Nephron progenitor cell (in vitro differentiated cells): ENCODE measurements at places on chromosomes 4 and X.
A peak's percentile ranks its signal among the peaks of the same experiment; 100 is the strongest.

DNA sequence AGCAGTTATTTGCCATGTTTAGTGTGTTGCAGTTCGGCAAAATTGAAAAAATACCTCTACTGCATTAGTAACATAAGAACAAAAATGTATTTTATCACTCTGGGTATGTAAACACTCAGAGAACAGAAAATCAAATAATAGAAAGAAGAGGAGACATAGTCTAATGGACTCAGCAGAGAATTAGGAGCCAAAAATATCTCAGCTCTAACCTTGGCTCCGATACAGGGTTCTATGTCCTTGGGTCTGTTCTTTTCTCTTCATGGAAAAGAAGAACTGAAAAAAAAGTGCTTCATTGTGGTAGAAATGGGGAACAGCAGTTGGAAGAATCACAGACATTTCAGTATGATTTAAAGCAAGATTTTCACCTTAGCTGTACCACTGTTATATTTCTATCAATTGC, 240.5 kb upstream of the CXXC4 start:
- H3K27me3 ChIP-seq, result no peaks in the 10 kb centered on the region
- H3K4me3 ChIP-seq, result no peak overlapping the region
- no peak for DNase-seq

GRCh38 chrX:47568656-47569295, 7.8 kb downstream of the ARAF start:
- H3K36me3 ChIP-seq, result peaks cover 56% of the 10 kb centered on the region
- H3K4me1 ChIP-seq, result peaks cover 30% of the 10 kb centered on the region
- no peak overlapping the region for H3K27ac ChIP-seq
- DNase-seq, result peak; percentile 24
- H3K4me3 ChIP-seq, result no peak overlapping the region

GRCh38 chrX:150849486-150849885, 49.0 kb downstream of the CD99L2 start:
- peaks cover 30% of the 10 kb centered on the region for H3K36me3 ChIP-seq
- H3K27ac ChIP-seq, result no peak overlapping the region
- H3K4me3 ChIP-seq, result no peak overlapping the region
- peaks cover 31% of the 10 kb centered on the region for H3K4me1 ChIP-seq
- no peak for DNase-seq

- H3K36me3 ChIP-seq, result no peaks in the 10 kb centered on the region
- peaks cover 5% of the 10 kb centered on the region for H3K27me3 ChIP-seq
- no peak overlapping the region for H3K27ac ChIP-seq
- DNase-seq, result no peak
- peaks cover 14% of the 10 kb centered on the region for H3K4me1 ChIP-seq
Observed at GRCh38 chr4:54513204-54513603, 144.6 kb upstream of the KIT start.

DNA sequence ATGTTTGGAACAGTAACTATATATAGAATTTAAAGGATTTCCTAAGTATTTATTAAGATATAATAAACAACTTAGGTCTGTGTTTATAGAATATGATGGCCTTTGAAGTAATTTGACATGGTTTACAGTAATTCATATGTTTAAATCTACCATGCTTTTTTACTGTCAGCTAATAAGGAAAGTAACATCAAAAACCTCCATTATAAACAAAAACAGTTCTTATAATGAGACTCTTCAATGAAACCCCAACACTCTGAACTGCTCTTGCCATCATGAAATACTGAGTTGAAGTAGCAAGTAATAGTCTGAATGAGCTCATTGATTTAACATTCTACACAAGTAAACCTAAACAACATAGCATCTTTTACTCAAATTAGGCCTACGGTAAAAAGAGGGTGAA, 1236.5 kb downstream of the FSTL5 start:
- no peak overlapping the region for H3K27ac ChIP-seq
- no peak overlapping the region for H3K4me3 ChIP-seq
- no peaks in the 10 kb centered on the region for H3K4me1 ChIP-seq
- DNase-seq, result no peak

GRCh38 chr4:86043755-86044592, 315.9 kb downstream of the MAPK10 start:
- H3K27me3 ChIP-seq, result no peaks in the 10 kb centered on the region
- no peak overlapping the region for H3K4me3 ChIP-seq
- peak; percentile 31 for DNase-seq
- peaks cover 19% of the 10 kb centered on the region for H3K36me3 ChIP-seq

- H3K36me3 ChIP-seq, result peaks cover 13% of the 10 kb centered on the region
- peaks cover 57% of the 10 kb centered on the region for H3K4me1 ChIP-seq
- DNase-seq, result no peak
- no peak overlapping the region for H3K4me3 ChIP-seq
Observed at GRCh38 chr4:151665022-151665784, 95.6 kb downstream of the GATB start.

DNA sequence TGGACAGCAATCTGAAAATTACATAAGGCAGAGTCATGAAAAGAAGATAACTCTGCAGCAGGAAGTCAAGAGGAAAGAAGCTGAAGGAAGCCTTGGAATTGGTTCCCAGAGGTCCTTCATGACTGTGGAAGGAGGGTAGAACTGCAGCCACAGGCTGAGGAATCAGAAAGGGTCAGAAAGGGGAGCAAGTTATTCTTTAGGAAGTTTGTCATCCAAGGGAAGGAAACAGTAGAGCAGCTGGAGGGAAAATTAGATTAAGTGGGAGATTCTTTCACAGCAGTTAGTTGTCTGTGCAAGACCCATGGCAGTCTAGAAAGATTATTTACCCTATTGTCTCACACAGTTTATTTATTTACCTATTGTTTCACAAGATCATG, 9.3 kb upstream of the ADH1C start:
- peaks cover 5% of the 10 kb centered on the region for H3K27me3 ChIP-seq
- H3K4me1 ChIP-seq, result no peaks in the 10 kb centered on the region
- H3K27ac ChIP-seq, result no peak overlapping the region
- no peak overlapping the region for H3K4me3 ChIP-seq
- DNase-seq, result no peak

DNA sequence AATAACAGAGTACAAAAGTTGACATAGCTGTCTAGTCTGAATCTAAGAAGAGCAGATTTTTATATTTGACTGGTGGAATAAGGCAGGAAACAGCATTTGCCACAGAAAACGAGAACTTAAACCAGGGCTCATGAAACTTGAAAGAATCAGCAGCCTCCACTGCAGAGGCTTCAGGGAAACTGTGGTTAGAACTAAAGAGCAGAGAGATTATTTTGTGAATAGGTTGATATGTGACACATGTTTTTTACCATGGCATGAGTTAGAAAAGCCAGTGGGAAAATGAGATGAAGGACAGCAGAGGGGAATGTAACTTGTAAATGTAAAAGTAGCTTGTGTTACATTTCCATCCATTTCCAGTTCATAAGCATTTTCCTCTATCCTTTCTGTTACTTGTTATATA, 63.7 kb upstream of the CAMK2D start:
- H3K4me1 ChIP-seq, result peaks cover 18% of the 10 kb centered on the region
- H3K27ac ChIP-seq, result peak overlapping the region; percentile 32
- no peak overlapping the region for H3K4me3 ChIP-seq
- DNase-seq, result no peak

DNA sequence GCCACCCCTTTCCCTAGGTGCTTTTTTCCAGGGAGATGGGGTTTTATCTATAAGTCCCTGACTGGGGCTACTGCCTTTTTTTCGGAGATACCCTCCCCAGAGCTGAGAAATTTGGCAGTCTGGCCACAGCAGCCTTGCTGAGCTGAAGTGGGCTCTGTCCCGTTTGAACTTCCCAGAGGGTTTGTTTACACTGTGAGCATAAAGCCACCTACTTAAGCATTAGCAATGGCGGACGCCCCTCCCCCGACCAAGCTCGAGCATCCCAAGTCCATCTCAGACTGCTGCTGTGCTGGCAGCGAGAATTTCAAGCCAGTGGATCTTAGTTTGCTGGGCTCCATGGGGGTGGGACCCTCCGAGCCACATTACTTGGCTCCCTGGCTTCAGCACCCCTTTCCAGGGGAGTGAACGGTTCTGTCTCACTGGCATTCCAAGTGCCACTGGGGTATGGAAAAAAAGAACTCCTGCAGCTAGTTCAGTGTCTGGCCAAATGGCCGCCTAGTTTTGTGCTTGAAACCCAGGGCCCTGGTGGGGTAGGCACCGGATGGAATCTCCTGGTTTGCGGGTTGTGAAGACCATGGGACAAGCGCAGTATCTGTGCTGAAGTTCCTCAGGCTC, 456.4 kb upstream of the HTR2C start:
- H3K27me3 ChIP-seq, result peaks cover 3% of the 10 kb centered on the region
- H3K27ac ChIP-seq, result no peak overlapping the region
- DNase-seq, result peak; percentile 20
- no peak overlapping the region for H3K4me3 ChIP-seq
- no peaks in the 10 kb centered on the region for H3K36me3 ChIP-seq

- no peak overlapping the region for H3K27ac ChIP-seq
- no peaks in the 10 kb centered on the region for H3K4me1 ChIP-seq
- peaks cover 40% of the 10 kb centered on the region for H3K27me3 ChIP-seq
- no peaks in the 10 kb centered on the region for H3K36me3 ChIP-seq
- H3K4me3 ChIP-seq, result no peak overlapping the region
Observed at GRCh38 chr4:82036181-82036580, 337.6 kb downstream of the HNRNPD start.

DNA sequence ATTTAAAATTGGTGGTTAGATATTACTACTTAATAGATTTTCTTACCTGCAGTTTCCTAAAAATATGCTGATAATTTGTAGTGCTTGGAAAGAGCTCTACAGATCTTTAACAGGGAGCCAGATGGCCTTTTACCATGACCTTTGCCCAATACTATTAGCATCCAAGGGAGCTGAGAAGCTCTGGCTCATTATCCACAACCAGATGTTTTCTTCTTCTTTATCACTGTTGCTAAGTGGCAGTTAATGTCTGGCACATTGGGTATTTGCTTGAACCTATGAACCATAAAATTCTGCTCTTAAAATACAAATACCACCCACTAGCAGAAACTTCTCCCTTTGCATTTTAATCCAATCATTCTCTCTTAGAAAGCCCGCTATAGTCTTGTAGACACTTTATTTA, 1480.3 kb downstream of the C4orf33 start:
- DNase-seq, result no peak
- no peaks in the 10 kb centered on the region for H3K27me3 ChIP-seq
- no peak overlapping the region for H3K4me3 ChIP-seq

GRCh38 chrX:153477901-153478300, 7.5 kb upstream of the HAUS7 start:
- H3K4me1 ChIP-seq, result peaks cover 20% of the 10 kb centered on the region
- H3K27me3 ChIP-seq, result peaks cover 4% of the 10 kb centered on the region
- no peak overlapping the region for H3K27ac ChIP-seq
- DNase-seq, result no peak

DNA sequence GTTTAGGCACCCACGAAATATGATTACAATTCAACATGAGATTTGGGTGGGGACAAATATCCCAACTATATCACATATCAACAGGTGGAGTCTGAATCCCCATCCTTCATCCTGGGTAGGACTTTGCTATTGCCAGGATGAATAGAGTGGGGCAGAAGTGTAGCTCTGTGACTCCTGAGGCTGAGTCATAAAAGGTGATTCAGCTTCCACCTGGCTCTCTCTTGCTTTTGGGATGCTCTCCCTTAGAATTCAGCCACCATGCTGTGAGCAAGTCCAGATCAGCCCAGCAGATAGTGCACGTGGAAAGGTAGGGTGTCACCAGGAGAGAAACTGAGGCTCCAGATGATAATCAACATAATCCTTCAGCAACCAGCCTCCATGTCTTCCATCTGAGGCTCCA, 193.8 kb upstream of the BCOR start:
- H3K27ac ChIP-seq, result no peak overlapping the region
- H3K4me1 ChIP-seq, result peaks cover 5% of the 10 kb centered on the region
- H3K36me3 ChIP-seq, result no peaks in the 10 kb centered on the region
- no peak overlapping the region for H3K4me3 ChIP-seq

- peaks cover 3% of the 10 kb centered on the region for H3K27me3 ChIP-seq
- H3K4me3 ChIP-seq, result no peak overlapping the region
- no peak overlapping the region for H3K27ac ChIP-seq
- H3K4me1 ChIP-seq, result peaks cover 24% of the 10 kb centered on the region
- peak; percentile 68 for DNase-seq
Observed at GRCh38 chr4:7539659-7540058, 104.9 kb upstream of the PSAPL1 start.

GRCh38 chrX:137882960-137883359, 317.0 kb downstream of the ZIC3 start:
- no peaks in the 10 kb centered on the region for H3K27me3 ChIP-seq
- no peak overlapping the region for H3K4me3 ChIP-seq
- DNase-seq, result no peak
- H3K4me1 ChIP-seq, result no peaks in the 10 kb centered on the region
- H3K27ac ChIP-seq, result no peak overlapping the region

- H3K36me3 ChIP-seq, result no peaks in the 10 kb centered on the region
- no peak for DNase-seq
- no peak overlapping the region for H3K4me3 ChIP-seq
- no peaks in the 10 kb centered on the region for H3K27me3 ChIP-seq
- H3K27ac ChIP-seq, result no peak overlapping the region
Observed at GRCh38 chr4:150329373-150329772, 251.1 kb downstream of the DCLK2 start.
